Suprapubic skin (tissue), 4 donors: ENCODE measurements at places on chromosomes 11 and 22.
A peak's percentile ranks its signal among the peaks of the same experiment; 100 is the strongest.

DNA sequence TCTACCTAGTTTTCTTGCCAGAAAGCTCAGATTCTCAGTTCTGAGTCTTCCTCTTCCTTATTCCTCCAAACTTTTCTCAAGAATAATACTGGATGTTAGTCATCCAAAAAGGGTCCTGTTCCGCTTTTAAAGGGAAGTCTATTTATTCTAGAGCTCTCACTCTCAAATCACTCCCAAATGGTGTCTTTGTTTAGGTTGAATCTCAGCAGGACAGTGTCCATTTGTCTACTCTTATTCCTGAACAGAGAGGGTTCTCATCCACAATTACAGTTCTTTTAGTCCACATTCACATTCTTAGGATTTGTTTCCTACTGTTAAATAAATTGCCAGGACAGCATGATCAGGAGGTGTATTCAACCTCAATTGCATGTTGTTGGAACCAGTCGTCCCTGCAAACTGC is 61.3 kb downstream of the MUC15 start:
- no peak for DNase-seq

DNA sequence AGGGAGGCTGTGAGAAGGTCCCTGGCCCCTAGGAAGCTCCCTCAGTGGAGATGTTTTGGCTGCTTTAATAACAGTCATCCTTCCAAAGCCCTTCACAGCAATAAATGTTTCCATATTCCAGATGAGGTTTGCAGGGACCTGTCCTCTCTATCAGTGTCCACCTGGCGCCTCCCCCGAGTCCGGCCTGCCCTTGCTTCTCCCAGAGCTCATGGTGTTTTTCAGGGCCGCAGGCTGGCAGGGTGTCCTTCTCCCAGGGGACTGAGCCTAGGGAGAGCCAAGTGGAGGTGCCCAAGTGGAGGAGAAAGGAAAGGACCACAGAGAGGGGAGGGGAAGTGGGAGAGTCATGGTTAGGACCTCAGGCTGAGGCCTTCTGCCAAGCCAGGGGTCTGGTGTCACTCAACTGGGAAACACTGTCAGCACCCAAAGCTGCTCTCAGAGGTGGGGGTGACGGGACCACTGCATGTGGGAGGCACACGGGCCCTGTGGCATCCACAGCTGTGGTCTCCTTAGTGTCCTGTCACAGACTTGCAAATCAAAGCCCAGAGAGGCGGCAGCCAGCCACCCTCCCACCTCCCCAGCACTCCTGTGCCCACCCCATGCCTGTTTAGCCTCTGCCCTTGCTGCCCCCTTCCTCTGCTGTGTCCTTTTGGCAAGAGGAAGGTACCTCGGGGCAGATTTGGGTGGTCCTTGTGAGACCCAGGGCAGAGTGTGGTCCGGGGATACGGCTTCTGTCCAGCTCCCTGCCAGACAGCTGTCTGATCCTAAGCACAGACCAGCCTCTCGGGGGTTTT is 6.4 kb downstream of the DERL3 start:
- DNase-seq = peak; percentile 67

DNA sequence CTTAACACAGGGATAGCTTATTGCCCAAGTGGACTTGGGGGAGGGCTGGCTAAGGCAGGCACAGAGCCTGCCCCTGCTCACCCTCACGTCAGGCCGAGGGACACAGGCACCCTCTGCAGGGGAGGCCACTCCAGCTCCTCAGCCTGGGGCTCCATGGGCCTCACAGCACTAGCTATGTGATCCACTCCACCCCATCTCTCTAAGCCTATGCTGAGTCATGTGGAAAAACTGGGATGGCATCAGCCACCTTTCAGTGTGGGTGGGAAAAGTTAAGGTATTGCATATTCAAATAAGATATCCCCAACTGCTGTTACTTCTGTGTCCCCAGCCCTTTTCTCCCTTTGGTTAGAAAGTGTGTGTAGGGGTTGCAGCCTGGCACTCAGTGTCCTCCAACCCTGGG is 22.3 kb downstream of the RANGAP1 start:
- no peak for DNase-seq

- no peak for DNase-seq
Observed at GRCh38 chr11:70303070-70303469, 32.6 kb downstream of the PPFIA1 start.

DNA sequence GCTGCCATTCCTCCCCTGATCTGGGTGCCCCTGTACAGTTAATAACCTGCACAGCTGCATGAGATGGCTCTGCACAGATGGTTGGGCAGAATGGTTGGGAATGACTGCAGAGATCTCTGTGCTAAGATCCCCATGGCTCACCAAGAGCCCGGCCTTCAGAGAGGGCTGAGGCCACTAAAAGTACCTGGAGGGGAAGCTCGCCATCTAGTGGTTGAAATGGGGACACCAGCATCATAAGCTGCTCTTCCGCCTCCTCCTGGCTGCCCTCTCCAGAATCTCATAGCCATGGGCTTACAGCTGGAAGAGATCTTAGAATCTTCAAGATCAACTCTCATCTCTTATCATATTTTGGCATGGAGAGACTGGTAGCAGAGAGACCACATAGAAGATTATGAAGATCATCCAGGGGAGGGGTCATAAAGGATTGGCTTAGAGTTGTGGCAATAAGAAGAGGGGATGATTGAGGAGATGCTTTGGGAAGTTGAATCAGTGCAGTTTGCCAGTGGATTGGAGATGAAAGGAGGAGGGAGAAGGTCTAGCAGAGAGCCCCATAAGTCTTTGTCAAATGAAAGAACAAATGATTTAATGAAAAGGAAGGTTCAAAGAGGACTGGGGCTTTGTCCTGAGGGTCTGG is 22.0 kb upstream of the TLCD5 start:
- no peak for DNase-seq

GRCh38 chr11:111557425-111558111 is 17.0 kb downstream of the LAYN start:
- no peak for DNase-seq

- DNase-seq = no peak
Observed at GRCh38 chr11:116771935-116772334, 852 bp downstream of the BUD13 start.

DNA sequence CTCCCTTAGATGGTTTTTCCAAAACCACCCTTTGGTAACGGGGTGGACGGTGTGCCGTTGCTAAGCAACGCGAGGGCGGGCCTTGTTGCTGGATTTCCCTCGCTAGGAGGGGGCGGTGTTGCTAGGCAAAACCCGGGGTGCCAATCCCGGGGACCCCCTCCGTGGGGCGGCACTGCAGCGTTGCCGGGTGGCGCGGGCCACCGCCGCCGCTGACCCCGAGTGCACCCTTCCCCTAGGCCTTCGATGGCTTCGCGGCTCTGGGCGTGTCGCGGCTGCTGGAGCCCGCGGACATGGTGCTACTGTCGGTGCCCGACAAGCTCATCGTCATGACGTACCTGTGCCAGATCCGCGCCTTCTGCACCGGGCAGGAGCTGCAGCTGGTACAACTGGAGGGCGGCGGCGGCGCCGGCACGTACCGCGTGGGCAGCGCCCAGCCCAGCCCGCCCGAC is 8.9 kb downstream of the EHBP1L1 start:
- DNase-seq = no peak

DNA sequence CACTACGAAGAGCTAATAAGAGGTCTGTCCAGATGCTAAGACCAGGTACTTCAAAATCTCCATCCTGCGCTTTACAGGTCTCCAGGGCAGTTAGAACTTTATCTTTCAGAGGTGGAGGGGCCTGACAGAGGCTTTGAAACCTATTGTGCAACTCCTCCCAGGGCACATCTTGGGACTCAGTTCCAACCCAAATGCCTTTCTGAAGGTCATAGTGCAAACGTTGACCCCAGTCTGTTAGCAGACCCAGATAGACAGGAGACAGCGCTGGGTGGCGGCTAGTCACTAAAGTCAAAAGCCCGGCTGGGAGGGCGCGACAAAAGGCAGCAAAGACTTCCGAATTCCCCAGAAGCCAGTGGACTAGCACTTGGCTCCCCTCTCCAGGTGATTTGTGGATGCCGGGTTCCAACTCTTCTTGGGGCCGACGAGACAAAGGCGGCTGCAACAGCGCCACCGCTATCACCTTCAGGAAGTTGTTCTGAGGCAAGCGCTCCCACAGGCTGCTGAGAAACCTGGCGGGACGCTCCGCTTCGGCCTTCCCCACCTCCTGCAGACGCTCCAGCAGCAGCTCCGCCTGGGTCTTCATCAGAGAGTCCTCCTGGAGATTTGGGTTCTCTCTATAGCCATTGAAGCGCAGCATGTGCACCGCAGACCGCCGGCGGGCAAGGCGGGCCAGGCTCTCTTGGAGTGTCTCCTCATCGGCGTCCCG is 728 bp downstream of the FANCF start:
- no peak for DNase-seq

GRCh38 chr11:76337923-76338322 is 43.0 kb downstream of the THAP12 start:
- DNase-seq = no peak

DNA sequence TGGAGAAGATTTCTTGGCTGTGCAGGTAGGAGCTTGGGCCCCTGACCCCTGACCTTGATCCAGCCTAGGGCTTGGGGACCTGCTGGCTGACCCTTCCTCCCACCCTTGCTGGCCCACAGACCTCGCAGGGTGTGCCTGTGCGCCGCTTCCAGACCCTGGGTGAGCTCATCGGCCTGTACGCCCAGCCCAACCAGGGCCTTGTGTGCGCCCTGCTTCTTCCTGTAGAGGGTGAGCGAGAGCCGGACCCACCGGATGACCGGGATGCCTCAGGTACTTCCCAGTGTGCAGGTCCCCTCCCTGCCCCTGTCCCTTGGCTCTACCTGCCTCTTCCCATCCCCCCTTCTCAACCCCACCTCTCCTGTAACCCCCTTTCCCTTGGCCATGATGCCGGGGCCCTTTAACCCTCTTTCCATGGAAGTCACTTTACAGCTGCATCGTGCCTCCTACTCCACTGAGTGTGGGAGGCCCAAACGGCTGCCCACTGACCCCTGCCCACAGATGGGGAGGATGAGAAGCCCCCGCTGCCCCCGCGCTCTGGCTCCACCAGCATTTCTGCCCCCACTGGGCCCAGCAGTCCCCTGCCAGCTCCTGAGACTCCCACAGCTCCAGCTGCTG is 3.8 kb downstream of the INPPL1 start:
- peak; percentile 74 for DNase-seq

- no peak for DNase-seq
Observed at GRCh38 chr11:87437844-87438223, 400.1 kb downstream of the TMEM135 start.

DNA sequence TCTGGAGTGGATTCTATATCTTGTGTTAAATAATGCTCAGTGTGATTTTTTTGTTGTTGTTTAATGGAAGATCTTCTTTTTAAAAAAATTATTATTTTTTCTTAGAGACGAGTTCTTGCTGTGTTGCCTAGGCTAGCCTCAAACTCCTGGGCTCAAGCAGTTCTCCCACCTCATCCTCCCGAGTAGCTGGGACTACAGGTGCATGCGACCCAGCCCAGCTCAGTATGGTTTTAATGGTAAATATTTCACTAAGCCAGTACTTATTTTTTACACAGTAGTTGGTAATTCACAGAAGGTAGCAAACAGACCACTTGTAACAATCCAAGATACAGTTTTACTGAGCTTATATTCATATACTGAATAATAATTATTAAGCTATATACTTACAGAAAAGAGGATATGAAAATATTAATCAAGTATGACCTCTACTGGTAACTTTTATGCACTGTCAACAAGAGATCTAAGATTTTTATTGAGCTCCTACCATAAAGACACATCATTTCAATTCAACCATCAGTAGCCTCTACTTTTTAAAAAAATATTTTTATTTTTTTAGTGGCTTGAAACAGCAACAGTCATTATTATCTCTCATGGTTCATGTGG is 6.1 kb upstream of the CD59 start:
- DNase-seq = no peak

DNA sequence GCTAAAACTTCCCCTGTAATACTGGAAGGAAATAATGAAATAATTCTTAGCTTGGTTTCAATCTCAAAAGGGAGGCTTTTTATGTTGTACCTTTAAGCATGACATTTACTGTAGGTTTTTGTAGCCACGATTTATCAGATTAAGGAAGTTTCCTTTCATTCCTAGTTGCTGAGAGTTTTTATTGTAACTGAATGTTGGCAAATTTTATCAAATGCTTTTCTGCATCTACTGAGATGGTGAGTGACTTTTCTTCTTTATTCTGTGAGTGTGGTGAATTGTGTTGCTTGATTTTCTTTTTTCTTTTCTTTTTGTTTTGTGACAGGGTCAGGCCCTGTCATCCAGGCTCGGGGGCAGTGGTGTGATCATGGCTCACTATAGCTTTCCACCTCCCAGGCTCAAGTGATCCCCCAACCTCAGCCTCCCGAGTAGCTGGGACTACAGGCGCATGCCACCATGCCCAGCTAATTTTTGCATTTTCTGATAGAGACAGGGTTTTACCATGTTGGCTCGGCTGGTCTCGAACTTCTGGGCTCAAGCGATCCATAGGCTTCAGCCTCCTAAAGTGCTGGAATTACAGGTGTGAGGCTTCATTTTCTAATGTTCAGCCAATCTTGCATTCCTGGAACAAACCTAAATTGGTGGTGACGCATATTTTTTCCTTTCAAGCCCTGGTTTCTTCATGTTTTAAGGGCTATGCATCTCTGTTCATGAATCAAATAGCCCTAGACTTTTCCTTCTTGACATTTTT is 26.2 kb downstream of the SUSD2 start:
- DNase-seq = no peak

DNA sequence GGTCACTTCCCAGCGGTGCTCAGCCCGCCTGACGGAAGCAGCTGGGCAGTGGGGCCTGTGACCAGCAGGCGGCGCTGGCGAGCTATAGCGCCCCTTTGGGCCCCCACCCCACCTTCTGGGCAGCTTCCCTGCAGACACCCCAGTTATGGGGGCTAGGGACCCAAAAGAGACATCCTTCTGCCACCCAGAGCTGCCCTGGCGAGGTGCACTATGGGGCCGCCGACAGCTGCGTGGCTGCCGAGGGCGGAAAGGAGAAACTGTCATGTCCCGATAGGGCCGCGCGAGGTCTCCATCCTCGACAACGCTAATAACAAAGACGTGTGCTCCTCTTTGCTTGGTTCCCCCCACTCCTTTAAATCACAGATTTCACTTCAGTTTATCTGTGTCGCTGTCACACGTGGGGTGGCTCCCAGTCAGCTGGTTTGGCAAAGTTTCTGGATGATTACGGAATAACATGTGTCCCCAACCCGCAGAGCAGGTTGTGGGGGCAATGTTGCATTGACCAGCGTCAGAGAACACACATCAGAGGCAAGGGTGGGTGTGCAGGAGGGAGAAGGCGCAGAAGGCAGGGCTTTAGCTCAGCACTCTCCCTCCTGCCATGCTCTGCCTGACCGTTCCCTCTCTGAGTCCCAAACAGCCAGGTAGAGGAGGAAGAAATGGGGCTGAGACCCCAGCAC is 673 bp upstream of the MYO7A start:
- no peak for DNase-seq

DNA sequence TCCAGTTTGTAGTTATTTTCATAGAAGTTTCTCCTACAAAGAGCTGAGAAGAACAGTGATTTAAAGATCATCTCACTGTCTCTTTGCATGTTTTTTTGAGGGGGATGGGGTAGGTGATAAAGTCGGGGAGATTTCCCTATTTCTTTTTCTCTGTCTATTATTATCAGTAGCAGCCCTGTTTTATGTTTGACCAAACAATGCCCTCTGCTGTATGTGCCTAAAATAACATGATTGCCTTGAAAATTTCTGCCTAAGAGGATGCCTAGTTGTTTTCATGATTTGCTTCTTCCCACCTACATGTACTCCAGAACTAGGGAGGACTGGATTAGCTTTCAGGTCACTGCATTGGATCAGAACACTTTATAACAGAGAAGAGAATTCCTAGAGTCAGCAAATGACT is 1330.2 kb downstream of the LRRC4C start:
- DNase-seq = no peak
